ENCODE measurements at places on chromosomes 12 and 14.
A peak's percentile ranks its signal among the peaks of the same experiment; 100 is the strongest.

- H3K36me3 ChIP-seq, result peaks cover 42% of the 10 kb centered on the region
- peaks cover 3% of the 10 kb centered on the region for H3K27me3 ChIP-seq
- H3K27ac ChIP-seq, result peak overlapping the region; percentile 46
- DNase-seq, result no peak
- peaks cover 74% of the 10 kb centered on the region for H3K4me1 ChIP-seq
These were observed 31.9 kb downstream of the NUAK1 start for GRCh38 chr12:106106892-106107291.

DNA sequence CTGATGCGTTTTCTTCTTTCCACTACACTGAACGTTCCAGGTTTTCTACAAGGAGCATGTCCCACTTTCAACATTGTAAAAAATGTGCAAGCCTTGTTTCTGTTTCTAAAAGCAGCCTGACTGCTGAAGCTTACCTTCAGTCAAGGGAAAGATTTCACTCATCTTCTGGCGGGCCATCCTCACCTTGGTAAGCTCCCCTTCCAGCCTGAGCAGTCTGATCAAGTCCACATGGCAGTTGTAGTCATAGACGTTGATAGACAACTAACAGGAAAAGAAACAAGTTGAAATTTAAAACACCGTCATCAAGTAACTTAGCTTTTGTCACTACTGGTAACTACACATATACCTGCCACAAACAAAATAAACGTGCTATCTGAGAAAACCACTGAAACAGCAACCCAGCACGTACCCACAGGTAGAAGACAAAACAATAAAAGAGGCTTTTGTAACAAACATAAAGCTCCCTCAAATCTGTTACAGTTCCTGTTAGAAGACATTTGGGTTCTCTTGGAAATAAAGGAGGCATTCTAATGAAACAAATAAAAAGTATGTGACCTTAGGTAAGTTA lies 11.9 kb downstream of the SART3 start:
- H3K4me1 ChIP-seq, result peaks cover 5% of the 10 kb centered on the region
- peaks cover 36% of the 10 kb centered on the region for H3K36me3 ChIP-seq
- H3K4me3 ChIP-seq, result no peak overlapping the region
- no peaks in the 10 kb centered on the region for H3K27me3 ChIP-seq
- DNase-seq, result no peak
- no peak overlapping the region for H3K27ac ChIP-seq

- H3K27ac ChIP-seq, result no peak overlapping the region
- H3K27me3 ChIP-seq, result peaks cover 3% of the 10 kb centered on the region
- H3K4me3 ChIP-seq, result no peak overlapping the region
- no peak for DNase-seq
- H3K4me1 ChIP-seq, result peaks cover 54% of the 10 kb centered on the region
These were observed 195.8 kb downstream of the SLC25A21 start for GRCh38 chr14:36976571-36977023.

- H3K27ac ChIP-seq, result no peak overlapping the region
- H3K36me3 ChIP-seq, result no peaks in the 10 kb centered on the region
- peaks cover 18% of the 10 kb centered on the region for H3K27me3 ChIP-seq
- DNase-seq, result no peak
- H3K4me1 ChIP-seq, result peaks cover 34% of the 10 kb centered on the region
- no peak overlapping the region for H3K4me3 ChIP-seq
These were observed 3.7 kb downstream of the ABHD12B start for GRCh38 chr14:50875359-50876070.

- H3K4me1 ChIP-seq, result peaks cover 42% of the 10 kb centered on the region
- peaks cover 54% of the 10 kb centered on the region for H3K36me3 ChIP-seq
- no peaks in the 10 kb centered on the region for H3K27me3 ChIP-seq
- DNase-seq, result no peak
These were observed 5.6 kb upstream of the HMGA2 start for GRCh38 chr12:65818454-65819382.

GRCh38 chr12:100489251-100489820 lies 15.7 kb downstream of the NR1H4 start:
- H3K36me3 ChIP-seq, result no peaks in the 10 kb centered on the region
- no peaks in the 10 kb centered on the region for H3K4me1 ChIP-seq
- no peak overlapping the region for H3K4me3 ChIP-seq
- H3K27me3 ChIP-seq, result peaks cover 11% of the 10 kb centered on the region
- H3K27ac ChIP-seq, result no peak overlapping the region

DNA sequence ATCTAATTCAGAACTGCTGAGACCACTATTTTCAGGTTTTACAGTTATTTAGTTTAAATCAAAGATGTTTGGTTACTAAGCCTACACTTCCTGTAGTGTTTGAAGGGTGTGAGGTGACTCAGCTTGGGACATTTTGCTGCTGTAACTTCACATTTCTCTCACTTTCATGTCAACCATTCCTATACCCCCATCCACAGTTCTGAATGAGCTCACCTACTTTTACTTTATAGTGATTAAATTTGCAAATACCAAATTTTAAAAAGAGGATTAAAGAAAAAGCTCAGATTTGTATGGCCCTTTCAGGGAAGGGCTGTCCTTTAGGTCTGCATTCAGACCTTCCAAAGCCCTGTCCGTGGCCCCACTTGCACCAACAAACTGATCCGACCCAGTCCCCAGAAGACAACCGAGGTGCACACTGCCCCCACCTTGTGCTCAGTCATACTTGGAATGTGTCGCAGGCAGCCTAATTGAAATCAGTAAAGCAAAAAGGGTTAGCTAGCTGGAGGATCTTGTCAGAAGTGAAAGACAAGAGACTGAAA lies 174.4 kb downstream of the MON2 start:
- H3K4me1 ChIP-seq, result peaks cover 30% of the 10 kb centered on the region
- no peak for DNase-seq
- no peaks in the 10 kb centered on the region for H3K27me3 ChIP-seq
- H3K4me3 ChIP-seq, result no peak overlapping the region
- no peak overlapping the region for H3K27ac ChIP-seq
- H3K36me3 ChIP-seq, result peaks cover 3% of the 10 kb centered on the region

GRCh38 chr14:100348784-100349685 lies 25.9 kb downstream of the SLC25A47 start:
- H3K4me3 ChIP-seq, result no peak overlapping the region
- H3K36me3 ChIP-seq, result peaks cover 49% of the 10 kb centered on the region
- H3K27me3 ChIP-seq, result peaks cover 6% of the 10 kb centered on the region
- H3K4me1 ChIP-seq, result no peaks in the 10 kb centered on the region
- DNase-seq, result no peak

DNA sequence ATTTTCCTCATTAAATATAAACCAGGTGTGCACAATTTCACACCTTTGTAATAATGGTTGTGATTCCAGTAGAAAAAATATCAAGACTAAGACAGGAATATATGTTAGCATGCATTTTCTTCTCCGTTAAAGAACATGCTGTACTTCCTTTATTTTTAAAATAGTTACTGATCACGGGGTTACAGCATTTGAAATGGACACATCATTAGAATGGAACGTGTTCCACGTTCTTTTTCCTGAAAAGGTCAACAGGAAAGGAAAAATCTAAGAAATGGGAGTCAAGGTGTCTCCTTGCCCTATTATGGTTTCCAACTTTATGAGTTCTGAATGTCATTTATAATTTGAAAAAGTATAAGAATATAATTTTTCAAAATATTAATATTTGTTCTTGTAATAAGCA lies 1325.7 kb downstream of the SLC16A7 start:
- H3K36me3 ChIP-seq, result no peaks in the 10 kb centered on the region
- H3K4me1 ChIP-seq, result no peaks in the 10 kb centered on the region
- H3K4me3 ChIP-seq, result no peak overlapping the region

- no peaks in the 10 kb centered on the region for H3K36me3 ChIP-seq
- H3K4me1 ChIP-seq, result peaks cover 14% of the 10 kb centered on the region
- no peak overlapping the region for H3K4me3 ChIP-seq
- H3K27ac ChIP-seq, result no peak overlapping the region
- no peaks in the 10 kb centered on the region for H3K27me3 ChIP-seq
These were observed 209.7 kb upstream of the NPAS3 start for GRCh38 chr14:32728976-32729375.

DNA sequence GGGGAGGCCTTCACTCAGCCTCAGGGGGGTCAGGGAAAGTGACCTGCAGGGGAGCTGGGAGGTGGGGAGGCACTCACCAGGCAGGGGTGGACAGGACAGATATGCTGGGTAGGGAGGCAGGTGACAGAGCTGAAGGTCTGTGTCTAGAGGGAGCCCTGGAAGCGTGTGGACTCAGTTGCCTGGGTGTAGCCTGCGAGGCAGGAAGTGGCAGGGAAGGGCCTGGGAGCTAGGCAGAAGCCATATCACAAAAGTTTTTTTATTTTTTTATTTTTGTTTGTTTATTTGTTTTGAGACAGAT lies 39.3 kb downstream of the ARL6IP4 start:
- H3K36me3 ChIP-seq, result no peaks in the 10 kb centered on the region
- H3K27ac ChIP-seq, result peak overlapping the region; percentile 11
- peaks cover 9% of the 10 kb centered on the region for H3K27me3 ChIP-seq
- DNase-seq, result no peak
- peaks cover 17% of the 10 kb centered on the region for H3K4me1 ChIP-seq

GRCh38 chr12:18472304-18472703 lies 211.0 kb downstream of the PIK3C2G start:
- DNase-seq, result no peak
- no peak overlapping the region for H3K4me3 ChIP-seq
- peaks cover 17% of the 10 kb centered on the region for H3K4me1 ChIP-seq
- H3K27ac ChIP-seq, result no peak overlapping the region
- peaks cover 6% of the 10 kb centered on the region for H3K27me3 ChIP-seq

DNA sequence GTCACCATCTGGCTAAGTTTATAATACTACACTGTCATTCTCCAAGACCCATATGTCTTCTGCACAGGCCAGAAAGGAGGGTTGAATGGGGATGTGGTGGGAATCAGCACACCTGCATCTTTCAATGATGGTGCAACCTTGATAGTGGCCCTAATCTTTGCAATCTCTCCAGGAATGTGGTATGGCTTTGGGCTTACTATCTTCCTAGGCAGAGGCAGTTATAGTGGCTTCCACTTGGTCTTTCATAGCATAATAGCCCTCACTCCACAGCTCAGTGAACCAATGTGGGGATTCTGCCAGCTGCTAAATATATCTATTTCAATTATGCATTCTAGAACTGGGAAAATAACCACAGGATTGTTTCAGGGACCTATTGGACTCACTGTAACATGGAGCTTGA lies 61.8 kb upstream of the ATP2B1 start:
- H3K36me3 ChIP-seq, result no peaks in the 10 kb centered on the region
- H3K4me1 ChIP-seq, result no peaks in the 10 kb centered on the region
- no peak overlapping the region for H3K27ac ChIP-seq
- H3K27me3 ChIP-seq, result no peaks in the 10 kb centered on the region
- no peak for DNase-seq

DNA sequence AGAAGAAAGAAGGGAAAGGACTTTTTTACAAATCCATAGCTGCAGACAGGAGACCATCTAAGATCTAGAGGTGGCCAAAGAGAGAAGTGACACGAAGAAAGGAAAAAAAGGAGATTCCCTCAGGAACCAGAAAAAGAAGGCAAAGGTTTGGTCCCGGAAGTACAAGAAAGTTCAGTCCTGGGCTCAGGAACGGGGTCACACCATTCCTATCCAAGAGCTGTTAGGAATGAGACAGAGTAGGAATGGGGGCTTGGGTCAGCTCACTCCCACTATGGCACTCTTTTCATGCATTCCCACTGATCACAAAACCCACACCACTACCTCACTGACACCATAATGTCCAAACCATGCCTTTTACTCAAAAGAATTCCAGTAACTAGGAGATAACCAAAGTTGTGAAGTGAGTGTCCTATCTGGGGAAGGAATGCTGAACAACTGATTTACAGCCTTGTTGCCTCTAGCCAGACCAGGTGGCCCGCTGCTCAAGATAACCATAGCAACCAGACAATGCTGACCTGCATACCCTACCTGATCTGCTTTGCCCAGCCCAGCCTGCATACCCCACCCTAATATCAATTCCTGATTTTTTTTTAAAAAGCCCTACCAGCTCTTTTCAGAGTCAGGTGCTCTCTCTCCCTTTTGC lies 8.4 kb downstream of the PPP2R3C start:
- peaks cover 81% of the 10 kb centered on the region for H3K36me3 ChIP-seq
- no peak for DNase-seq
- peaks cover 3% of the 10 kb centered on the region for H3K27me3 ChIP-seq

DNA sequence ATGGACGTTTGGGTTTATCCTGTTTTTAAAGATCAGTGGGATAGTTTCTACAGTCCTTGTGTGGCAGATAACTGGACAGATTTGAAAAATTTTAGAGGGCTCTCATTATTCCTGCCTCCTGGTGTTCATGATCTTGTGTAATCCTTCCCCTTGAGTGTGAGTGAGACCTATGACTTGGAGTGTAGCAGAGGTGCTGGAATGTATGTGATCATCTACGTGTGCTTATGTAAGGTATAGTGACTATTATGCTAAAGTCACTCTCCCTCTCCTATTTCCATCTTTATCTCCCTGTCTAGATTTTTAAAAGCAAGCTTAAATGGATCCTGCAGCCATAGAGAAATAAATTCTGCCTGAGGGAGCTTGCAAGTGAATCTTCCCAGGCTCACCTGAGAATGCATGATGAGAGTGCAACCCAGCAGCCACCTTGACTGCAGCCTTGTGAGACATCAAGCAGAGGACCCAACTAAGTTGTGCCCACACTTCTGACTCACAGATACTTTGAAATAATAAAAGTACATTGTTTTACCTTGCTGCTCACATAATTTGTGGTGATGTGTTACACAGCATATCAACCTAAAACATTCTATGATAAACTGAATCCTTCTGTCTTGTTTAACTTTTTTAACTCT lies 3.2 kb upstream of the OLR1 start:
- H3K36me3 ChIP-seq, result no peaks in the 10 kb centered on the region
- H3K27ac ChIP-seq, result no peak overlapping the region
- DNase-seq, result no peak

GRCh38 chr12:128857133-128857763 lies 4.0 kb downstream of the GLT1D1 start:
- DNase-seq, result no peak
- no peak overlapping the region for H3K4me3 ChIP-seq
- peaks cover 12% of the 10 kb centered on the region for H3K4me1 ChIP-seq
- H3K27ac ChIP-seq, result no peak overlapping the region

DNA sequence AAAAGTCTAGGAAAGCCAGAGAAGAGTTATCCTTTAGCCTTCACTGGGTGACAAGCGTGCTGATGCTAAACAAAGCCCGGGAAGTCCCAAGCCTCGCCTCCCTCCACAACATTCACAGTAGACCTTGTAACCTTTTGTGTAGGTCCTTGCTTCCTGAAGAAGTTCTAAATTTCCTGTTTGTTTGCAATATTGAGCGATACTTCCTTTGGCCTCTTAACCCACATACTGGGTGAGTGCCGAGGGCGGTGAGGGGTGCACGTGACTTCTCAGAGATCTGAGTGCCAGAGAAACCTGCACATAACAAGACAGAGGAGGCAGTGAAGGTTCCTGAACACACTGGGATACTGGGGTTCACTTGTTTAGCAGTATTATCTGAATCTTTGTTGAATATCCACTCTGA lies 134.3 kb downstream of the PLXNC1 start:
- peaks cover 62% of the 10 kb centered on the region for H3K4me1 ChIP-seq
- no peaks in the 10 kb centered on the region for H3K27me3 ChIP-seq
- no peak overlapping the region for H3K4me3 ChIP-seq
- no peak for DNase-seq
- H3K36me3 ChIP-seq, result no peaks in the 10 kb centered on the region
- H3K27ac ChIP-seq, result peak overlapping the region; percentile 74

DNA sequence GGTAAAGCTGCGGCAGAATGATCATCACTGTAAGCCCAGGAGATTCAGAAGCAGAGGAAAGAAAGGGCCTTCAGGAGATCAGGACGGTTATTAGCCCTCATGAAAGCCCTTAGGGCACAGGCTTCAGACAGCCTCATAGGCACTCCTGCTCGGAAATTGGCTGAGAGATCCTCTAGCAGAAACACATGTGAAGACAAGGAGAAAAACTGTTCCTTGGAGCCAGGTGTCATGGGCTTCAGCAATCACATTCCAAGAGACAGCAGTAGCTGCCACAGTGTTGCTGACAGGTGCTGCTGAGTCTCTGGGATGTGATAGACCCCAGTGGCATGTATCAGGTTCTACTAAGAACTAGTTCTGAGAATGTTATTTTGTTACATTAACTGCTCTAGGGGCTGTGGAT lies 88.8 kb upstream of the DYRK2 start:
- no peaks in the 10 kb centered on the region for H3K4me1 ChIP-seq
- H3K27ac ChIP-seq, result no peak overlapping the region
- H3K27me3 ChIP-seq, result peaks cover 2% of the 10 kb centered on the region
- H3K36me3 ChIP-seq, result peaks cover 5% of the 10 kb centered on the region
